ENCODE measurements at places on chromosomes 2 and 18. TPM values are rescaled to one million over a fixed set of nuclear protein-coding genes. Genes with fewer than 3 reads are reported as not detected.

The SIGLEC15 gene
- total RNA-seq: not detected

The RAD51AP2 gene
- 0.22 TPM for total RNA-seq

The ZNF385B gene
- 33.3 TPM for total RNA-seq

The ZC3H15 gene
- 41.6 TPM for total RNA-seq

- no peak overlapping the region for H3K27ac ChIP-seq
- no peak for DNase-seq
- no peaks in the 10 kb centered on the region for H3K27me3 ChIP-seq
- H3K4me3 ChIP-seq: no peak overlapping the region
- no peaks in the 10 kb centered on the region for H3K4me1 ChIP-seq
- no peaks in the 10 kb centered on the region for H3K36me3 ChIP-seq
Observed at GRCh38 chr2:177670791-177671535, 278.4 kb downstream of the AGPS start.

DNA sequence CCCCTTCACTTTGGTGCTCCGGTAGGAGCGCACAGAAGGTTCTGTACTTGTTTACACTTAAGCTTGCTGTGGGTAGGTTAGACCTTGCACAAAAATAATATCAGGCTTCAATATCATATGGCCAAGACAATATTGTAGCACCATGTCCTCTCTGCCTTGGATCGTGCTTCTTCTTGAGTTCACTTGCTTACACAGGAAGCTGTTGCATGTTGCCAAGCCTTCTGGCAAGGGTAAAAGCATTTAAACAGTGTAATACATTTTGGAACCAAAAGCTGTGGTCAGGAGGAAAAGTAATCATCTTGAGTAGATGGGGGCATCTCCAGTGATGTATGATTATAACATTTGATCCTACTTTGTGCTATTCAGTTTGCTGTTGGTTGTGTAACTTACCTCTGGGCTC is 197.5 kb downstream of the LTBP1 start:
- peaks cover 19% of the 10 kb centered on the region for H3K36me3 ChIP-seq
- no peaks in the 10 kb centered on the region for H3K4me1 ChIP-seq
- no peaks in the 10 kb centered on the region for H3K27me3 ChIP-seq
- no peak for DNase-seq
- H3K4me3 ChIP-seq: no peak overlapping the region

DNA sequence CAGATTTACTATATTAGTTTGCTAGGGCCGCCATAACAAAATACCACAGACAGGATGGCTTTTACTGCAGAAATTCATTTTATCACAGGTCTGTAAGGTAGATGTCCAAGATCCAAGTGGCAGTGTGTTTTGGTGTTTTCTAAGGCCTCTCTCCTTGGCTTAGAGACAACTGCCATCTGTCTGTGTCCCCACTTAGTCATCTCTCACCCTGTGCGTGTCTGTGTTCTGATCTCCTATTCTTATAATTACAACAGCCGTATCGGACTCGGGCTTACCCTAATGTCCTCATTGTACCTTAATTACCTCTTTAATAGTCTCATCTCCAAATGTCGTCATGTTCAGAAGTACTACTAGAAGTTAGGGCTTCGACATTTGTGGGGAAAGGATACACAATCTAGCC is 362.3 kb upstream of the CDH19 start:
- no peaks in the 10 kb centered on the region for H3K27me3 ChIP-seq
- H3K36me3 ChIP-seq: no peaks in the 10 kb centered on the region

DNA sequence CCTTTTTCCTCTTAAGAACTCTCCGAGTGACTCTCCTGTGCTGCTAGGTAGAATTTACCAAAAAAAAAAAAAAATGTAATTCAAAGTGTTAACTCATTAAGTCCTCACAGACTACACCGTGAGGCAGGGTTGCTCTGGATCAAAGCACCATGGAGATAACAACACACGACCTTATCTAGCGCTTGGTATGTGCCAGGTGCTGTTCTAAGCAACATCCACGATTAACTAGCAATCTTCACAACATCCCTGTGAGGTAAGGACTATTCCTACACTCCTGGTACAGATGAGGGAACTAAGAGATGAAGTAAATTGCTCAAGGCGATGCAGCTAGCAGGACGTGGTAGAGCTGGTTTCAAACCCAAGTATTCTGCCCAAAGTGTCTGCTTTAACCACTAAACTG is 1.8 kb downstream of the MOGAT1 start:
- H3K36me3 ChIP-seq: no peaks in the 10 kb centered on the region
- no peak overlapping the region for H3K27ac ChIP-seq
- peaks cover 13% of the 10 kb centered on the region for H3K4me1 ChIP-seq
- H3K27me3 ChIP-seq: no peaks in the 10 kb centered on the region
- no peak for DNase-seq

GRCh38 chr2:234329202-234329960 is 167.5 kb downstream of the ARL4C start:
- DNase-seq: no peak
- H3K27ac ChIP-seq: no peak overlapping the region

- no peaks in the 10 kb centered on the region for H3K4me1 ChIP-seq
- no peak overlapping the region for H3K27ac ChIP-seq
- no peaks in the 10 kb centered on the region for H3K36me3 ChIP-seq
- H3K27me3 ChIP-seq: no peaks in the 10 kb centered on the region
- H3K4me3 ChIP-seq: no peak overlapping the region
Observed at GRCh38 chr2:118044103-118044716, 30.3 kb upstream of the CCDC93 start.

- no peaks in the 10 kb centered on the region for H3K27me3 ChIP-seq
- H3K4me3 ChIP-seq: no peak overlapping the region
- H3K4me1 ChIP-seq: no peaks in the 10 kb centered on the region
- no peak overlapping the region for H3K27ac ChIP-seq
- H3K36me3 ChIP-seq: no peaks in the 10 kb centered on the region
Observed at GRCh38 chr2:100237770-100238169, 84.5 kb downstream of the LONRF2 start.
